ENCODE measurements at places on chromosomes 2 and 18. TPM values are rescaled to one million over a fixed set of nuclear protein-coding genes. Genes with fewer than 3 reads are reported as not detected.

COLEC11 gene
- 0.18 TPM for total RNA-seq

ALPP gene
- total RNA-seq, result 0.09 TPM

B4GALT6 gene
- 3.9 TPM for total RNA-seq

SERPINB12 gene
- 0.62 TPM for total RNA-seq

TCF23 gene
- total RNA-seq, result 0.35 TPM

TLX2 gene
- not detected for total RNA-seq

PROKR1 gene
- total RNA-seq, result 1.2 TPM

GRCh38 chr2:150895968-150896367 lies 365.7 kb downstream of the RBM43 start:
- DNase-seq, result no peak

GRCh38 chr2:221467610-221468009 lies 104.5 kb downstream of the EPHA4 start:
- DNase-seq, result no peak

DNA sequence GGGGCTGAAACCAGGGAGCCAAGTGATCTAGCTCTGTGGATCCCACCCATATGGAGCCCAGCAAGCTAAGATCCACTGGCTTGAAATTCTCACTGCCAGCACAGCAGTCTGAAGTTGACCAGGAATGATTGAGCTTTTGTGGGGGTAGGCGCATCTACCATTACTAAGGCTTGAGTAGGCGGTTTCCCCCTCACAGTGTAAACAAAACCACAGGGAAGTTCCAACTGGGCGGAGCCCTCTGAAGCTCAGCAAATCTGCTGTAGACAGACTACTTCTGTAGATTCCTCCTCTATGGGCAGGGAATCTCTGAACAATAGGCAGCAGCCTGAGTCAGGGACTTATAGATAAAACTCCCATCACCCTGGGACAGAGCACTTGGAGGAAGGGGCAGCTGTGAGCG lies 96.7 kb downstream of the CCDC148 start:
- no peak for DNase-seq

DNA sequence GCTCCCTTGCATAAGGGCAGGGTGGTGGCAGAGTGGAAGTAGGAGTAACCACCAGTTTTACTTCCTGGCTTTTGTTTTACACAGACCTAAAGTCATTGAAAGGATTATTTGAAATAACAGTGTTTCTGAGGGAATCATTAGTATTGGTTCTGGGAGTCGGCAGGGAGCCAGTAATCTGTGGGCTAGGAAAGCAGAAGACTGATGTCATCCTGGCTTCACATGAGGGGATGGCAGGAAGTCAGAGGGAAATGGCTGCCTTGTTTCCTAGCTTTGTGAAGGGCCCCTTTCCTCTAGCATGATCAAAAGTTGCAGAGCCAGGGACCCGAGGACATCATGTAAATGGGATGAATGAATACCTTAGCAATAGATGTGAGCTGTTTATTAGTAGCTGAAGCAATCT lies 792.6 kb downstream of the CPS1 start:
- DNase-seq, result peak; percentile 41

- no peak for DNase-seq
These were observed 20.0 kb upstream of the NEMP2 start for GRCh38 chr2:190554357-190555006.

- DNase-seq, result peak; percentile 67
These were observed 123.2 kb downstream of the RBM43 start for GRCh38 chr2:151138507-151138906.

DNA sequence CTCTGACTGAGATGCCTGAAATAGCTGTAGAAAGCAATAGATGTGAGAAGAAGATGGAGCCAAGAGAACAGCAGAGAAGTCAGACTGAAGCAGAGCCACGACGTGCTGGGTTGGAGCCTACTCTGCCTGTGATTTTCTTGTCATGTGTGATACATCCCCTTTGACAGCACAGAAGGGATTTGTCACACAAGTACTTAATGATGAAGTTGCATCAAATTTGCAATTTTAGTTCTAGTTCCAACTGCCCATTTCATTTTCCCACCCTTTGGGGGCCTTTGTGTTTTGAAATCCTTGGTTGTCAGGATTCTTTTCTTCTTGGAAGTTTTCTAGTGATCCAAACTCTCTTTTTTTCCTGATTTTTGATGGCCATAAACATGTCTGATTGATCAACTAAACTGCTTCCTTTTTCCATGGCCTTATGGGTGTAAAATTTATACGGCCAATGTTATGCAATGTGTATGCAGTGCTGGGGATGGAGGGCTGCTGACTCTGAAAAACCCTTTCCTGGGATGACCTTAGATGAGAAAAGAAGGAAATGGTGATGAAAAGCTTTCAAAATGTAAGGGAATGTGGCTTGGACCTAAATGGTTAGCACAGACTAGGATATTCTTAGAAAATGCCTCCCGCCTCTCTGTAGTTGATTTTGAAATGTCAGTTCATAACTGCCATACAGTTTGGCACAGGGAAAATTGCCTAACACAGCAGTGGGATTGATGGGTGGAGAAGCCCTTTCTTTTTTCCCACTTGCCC lies 9.6 kb upstream of the B3GNT2 start:
- peak; percentile 40 for DNase-seq

DNA sequence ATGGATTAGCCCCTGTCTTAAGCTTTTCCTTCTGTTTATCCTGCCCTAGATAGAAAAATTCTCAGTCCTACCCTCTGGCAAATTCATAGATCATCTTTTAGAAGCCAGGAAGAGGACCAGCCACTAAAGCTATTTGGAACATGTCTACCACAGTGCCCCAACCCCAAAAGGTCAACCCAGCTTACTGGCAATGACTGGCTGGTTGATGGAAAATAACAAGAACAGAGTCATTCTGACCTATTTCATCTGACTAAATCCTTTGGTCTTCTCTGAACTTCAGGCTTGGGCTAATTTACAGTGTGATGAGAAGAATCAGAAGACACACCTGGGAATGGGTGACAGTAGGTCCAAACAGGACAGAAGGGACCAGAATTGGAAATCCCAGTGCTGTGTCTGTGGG lies 227.3 kb upstream of the CCDC68 start:
- DNase-seq, result no peak

- DNase-seq, result no peak
These were observed 1.4 kb upstream of the PLEK start for GRCh38 chr2:68363721-68364120.

DNA sequence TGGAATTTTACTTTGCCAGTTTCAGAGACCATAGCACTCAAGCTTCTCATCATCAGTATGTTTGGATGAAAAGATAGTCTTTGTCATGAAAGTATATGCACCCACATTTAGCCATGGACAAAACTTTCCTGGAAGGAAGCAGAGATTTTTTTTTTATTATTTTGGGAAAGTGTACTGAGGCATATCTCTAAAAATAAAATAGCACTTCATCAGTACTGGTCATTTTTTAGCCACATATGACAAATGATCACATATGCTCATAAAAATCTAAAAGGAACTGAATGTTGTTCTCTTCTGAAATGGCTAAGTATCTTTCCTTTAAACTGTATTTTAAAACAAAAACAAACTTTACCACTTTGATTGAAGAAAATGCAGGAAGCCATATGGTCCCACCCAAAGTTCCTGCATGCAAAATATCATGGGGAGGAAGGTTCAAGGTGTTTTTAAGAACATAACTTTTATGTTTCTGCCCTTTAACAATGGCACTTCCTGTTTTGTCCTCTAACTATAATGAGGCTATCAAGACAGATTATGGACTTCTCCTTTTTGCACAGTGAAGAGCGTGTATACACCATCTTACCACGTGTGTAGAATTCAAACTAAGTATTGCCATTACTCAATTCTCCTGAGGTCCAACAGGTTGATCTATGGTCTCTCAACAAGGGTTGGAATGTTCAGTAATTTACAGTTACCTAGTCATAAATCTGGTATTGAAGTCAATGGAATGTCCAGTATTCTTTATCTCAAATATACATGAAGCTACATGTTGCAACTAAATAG lies 77.1 kb upstream of the SLC39A10 start:
- DNase-seq, result peak; percentile 27

All from muscle of leg (tissue), 16 donors.